HCT116 (cell line): ENCODE measurements at places on chromosomes 4 and X.
A peak's percentile ranks its signal among the peaks of the same experiment; 100 is the strongest.

DNA sequence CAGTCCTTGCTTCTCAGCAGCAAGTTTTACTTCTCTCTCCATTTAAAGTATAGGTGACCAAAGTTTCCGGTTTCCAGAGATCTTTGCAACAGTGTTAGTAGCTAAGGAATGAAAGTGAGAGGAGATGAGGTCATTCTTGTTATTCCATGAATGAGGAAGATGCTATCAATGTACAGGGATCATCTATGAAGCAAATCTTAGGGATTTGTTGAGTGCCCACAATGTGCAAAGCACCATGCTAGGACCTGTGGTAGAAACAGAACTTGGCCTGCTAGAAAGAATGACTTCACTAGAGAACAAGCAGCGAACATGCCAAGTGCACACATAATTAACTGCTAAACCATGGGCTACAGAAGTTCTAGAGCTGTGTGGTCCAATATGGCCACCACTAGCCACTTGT is 112.5 kb downstream of the MID1 start:
- DNase-seq, result no peak

GRCh38 chr4:164571593-164572390 is 182.1 kb upstream of the SMIM31 start:
- no peak for DNase-seq

- DNase-seq, result no peak
Measured at GRCh38 chr4:8704632-8705031, 112.1 kb downstream of the CPZ start.

- DNase-seq, result no peak
Measured at GRCh38 chr4:123449362-123449761, 52.8 kb downstream of the SPRY1 start.

- no peak for DNase-seq
Measured at GRCh38 chr4:128916832-128917231, 107.3 kb downstream of the JADE1 start.

DNA sequence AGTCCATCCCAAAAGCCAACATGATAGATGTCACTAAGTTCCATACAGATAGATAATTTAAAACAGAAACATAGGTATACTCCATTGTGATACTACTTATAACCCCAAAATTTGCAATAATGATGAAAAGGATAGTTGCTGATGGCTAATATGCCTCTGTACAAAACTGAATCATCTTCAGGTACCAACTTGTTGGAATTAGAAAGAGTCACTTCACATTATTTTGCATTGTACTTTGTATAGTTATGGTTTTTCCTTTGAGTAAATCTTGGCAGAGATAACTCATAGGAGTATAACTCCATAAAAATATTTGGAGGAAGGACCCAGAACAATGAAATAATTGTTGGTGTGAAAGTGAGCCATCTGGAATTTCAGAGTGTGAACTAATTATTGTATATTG is 17.6 kb downstream of the GIMD1 start:
- no peak for DNase-seq

DNA sequence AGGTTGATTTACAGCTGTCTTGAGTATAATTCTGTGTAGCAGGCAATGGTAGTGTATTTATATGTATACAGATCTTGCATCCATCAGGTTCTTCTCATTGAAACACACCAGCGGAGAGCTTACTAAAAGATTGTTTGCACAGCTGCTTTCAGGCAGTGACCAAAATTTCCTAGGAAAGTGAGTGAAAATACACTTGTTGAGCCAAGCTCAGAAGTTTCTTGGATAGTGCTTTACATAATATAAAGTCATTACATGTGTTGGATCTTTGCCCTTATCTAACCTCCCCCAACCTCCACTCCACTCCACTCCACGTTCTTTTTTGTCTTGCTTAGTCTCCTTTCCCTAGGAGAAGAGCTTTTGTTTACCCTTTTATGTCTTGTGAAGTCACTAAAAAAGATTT is 34.1 kb downstream of the CNKSR2 start:
- no peak for DNase-seq

DNA sequence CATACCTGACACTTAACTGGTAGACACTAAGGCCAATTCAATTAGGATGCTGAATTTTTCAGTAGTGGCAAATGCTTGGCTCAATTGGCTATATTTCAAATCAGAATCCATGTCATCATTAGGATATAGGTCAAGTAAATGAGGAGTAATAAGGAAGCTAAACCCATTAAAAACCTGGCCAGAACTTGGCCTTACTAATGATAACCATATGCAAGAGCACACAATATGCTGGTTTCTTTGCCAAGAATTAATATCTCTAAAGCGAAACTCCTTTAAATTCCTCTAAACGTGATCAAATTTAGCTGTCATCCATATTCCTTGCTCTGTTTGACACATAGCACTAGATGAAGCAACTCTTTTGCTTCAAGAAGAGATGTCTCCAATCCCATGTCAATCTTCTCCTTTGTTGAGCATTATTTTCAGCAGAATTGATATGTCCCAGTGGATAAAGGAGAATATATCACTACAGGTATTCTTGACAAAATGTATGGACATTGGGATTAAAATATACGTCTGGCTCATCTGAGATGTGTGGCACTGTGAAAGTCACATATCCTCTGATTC is 206.1 kb upstream of the ANKRD50 start:
- DNase-seq, result no peak

- no peak for DNase-seq
Measured at GRCh38 chr4:150079081-150079581, 886 bp downstream of the DCLK2 start.

GRCh38 chr4:176217510-176217909 is 22.1 kb upstream of the SPATA4 start:
- DNase-seq, result no peak

- no peak for DNase-seq
Measured at GRCh38 chr4:88110826-88111225, 47.6 kb downstream of the ABCG2 start.

- DNase-seq, result peak; percentile 31
Measured at GRCh38 chr4:56468097-56468422, 643 bp downstream of the SRP72 start.

- no peak for DNase-seq
Measured at GRCh38 chr4:23894021-23894420, 4.2 kb upstream of the PPARGC1A start.

- DNase-seq, result no peak
Measured at GRCh38 chr4:101418055-101418454, 70.7 kb upstream of the PPP3CA start.

GRCh38 chrX:150983521-150984168 is 510 bp downstream of the HMGB3 start:
- no peak for DNase-seq
